ENCODE measurements at places on chromosomes 3 and 15.

DNA sequence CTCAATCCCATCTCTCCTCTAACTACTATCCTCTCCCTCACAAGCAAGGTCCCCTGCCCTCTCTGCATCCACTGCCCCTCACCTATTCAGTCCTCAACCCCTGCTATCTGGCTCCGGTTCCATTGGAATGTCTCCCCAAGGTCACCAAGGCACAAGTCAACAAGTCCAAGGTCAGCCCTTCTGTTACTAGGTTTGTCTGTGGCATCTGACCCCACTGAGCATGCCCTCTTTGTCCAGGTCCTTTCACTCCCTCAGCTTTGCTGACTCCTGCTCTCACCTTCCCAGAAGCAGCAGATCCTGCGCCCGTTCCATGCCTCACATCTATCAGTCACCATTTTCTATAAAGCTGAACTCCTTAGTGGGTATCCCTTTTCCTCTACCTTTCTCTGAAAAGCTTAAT lies 8.3 kb upstream of the SEMA7A start:
- no peak for DNase-seq

DNA sequence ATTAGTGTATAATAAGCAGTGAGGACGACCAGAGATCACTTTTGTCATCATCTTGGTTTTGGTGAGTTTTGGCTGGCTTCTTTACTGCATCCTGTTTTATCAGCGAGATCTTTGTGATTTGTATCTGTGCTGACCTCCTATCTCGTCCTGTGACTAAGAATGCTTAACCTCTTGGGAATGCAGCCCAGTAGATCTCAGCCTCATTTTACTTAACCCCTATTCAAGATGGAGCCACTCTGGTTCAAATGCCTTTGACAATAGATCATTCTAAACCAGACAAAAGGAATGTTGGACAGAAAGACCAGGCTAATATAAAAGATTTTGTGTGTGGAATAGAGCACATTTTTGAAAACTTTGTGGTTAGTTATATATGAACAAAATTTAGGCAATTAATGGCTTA lies 618.5 kb upstream of the BCHE start:
- DNase-seq: no peak

DNA sequence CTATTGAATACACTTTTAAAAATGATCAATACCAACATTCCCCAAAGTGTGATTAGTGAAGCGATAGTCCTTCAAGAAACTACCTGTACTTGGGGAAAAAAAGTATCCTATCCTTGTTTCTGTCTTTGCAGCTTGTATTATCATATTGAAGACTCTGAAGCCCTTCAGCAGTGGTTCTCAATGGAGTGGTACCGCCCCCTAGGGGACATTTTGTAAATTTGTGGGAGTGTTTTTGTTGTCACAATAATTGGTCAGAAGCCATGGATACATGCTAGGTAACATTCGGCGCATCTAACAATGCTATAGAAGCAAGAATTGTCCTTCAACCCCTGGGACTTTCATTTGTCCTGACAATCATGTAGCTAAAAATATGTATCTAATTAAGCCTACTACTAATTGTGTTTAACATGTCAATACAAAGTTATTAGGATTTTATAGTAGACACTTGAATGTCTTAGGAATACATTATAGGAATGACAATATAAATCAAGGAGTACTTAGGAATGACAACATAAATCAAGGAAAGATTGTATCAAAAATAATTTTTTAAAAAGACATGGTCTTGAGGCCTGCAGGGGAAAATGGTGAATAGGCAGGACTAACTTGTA lies 53.7 kb downstream of the NMD3 start:
- DNase-seq: peak; percentile 14

- DNase-seq: no peak
These were observed 261.2 kb upstream of the LRRFIP2 start for GRCh38 chr3:37435572-37435971.

GRCh38 chr3:133292296-133292695 lies 107.6 kb upstream of the BFSP2 start:
- DNase-seq: peak; percentile 66

DNA sequence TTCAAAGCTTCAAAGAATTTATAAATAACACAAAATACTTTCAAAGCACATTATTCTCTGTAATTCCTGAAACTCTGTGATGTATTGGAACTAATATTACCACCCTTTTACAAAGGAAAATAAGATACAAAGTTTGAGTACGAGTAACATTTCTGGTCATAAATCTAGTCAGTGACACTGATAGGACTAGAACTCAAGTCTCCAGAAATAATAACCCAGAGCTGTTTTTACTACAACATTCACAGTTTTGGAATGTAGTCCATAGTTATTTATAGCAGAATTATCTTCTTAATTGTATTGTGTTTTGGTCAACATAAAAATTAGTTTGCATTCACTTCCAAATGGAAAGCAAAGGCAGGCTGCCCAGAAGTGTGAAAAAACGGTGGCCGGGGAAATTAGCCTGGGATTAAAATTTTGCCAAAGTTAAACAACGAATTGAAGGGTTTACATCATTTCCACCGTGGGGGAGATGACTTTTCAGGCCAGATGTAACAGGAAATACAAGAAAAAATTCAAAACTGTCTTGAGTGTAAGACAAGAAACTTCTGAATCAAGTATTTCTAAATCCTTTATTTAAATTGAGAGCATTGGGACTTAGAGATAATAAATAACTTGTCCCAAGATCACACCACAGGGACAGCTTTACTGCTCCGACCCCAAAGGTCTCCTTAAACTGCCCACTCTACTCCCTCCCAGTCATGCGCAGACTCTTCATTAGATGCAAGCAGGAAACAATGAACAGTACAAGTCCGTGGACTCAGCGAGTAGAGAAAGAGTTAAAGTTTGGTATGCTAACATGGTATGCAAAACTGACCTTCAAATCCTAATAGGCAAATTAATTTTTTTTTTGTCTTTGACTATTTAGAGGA lies 74.3 kb upstream of the VGLL4 start:
- peak; percentile 20 for DNase-seq

GRCh38 chr3:108552267-108553159 lies 36.7 kb downstream of the CIP2A start:
- DNase-seq: peak; percentile 79

DNA sequence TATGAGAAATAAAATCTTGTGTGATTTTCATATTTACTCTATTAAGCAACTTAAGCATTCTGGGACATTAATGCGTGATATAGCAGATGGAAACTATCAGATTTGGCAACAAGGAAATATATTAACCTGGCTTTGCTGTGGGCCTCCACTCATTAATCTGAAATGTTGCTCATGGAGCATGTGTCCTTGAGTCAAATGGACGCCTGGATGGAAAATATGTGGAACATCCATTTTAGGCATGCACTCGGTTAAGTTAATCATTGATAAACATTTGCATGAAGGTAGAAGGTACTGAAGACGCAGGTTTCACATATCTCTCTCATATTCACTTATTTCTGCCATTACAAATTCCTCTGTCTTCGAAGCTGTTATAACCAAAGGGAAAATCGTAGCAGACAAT lies 246.1 kb downstream of the NR2F2 start:
- DNase-seq: no peak

DNA sequence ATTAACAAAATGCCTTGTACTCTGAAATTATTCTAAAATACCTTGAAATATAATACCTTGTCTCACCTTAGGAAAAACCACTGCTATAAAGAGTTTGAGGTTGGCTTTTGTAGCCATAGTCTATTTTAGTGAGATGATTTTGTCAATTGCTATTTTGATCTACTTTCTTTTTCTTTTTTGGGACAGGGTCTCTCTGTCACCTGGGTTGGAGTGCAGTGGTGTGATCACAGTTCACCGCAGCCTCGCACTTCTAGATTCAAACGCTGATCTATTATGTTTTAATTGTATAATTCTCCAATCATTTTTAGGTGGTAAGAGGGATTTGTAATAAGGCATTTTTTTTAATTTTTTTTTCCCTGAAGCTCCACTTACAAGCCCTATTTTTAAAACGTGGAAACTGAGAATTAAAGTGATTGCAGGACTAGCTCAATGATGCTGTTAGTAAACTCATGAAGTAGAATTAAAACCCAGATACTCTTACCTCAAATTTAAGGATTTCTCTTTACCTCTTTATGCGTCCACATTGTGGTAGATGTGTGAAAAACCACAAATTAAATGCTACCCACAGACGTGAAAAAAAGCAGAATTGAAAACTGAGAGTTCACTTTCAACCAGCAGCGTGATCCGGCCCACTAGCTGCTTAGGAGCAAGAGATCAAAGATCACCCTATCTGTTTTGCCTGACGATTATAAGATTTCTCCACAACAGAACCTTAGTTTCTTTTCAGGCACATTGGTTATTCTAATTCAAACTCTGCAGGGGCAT lies 384.2 kb downstream of the CGGBP1 start:
- DNase-seq: no peak

- DNase-seq: no peak
These were observed 23.3 kb upstream of the LIMD1 start for GRCh38 chr3:45571216-45571615.

DNA sequence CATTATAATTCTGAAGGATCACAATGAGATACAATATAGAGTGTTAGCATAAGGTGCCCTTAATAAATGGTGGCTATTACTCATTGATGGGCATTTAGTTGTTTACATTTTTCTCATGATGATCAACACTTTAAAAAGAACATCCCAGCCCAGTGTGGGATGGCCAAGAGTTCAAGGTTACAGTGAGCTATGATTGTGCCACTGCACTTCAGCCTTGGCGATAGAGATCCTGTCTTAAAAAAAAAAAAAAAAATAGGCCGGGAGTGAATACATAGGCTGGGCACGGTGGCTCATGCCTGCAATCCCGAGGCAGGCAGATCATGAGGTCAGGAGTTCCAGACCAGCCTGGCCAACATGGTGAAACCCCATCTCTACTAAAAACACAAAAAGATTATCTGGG lies 1.6 kb upstream of the FXR1 start:
- DNase-seq: no peak

GRCh38 chr3:177827511-177828207 lies 630.4 kb upstream of the TBL1XR1 start:
- DNase-seq: no peak

GRCh38 chr3:36648241-36649034 lies 115.9 kb downstream of the DCLK3 start:
- no peak for DNase-seq

GRCh38 chr3:99817047-99817436 lies 620 bp upstream of the CMSS1 start:
- no peak for DNase-seq

- DNase-seq: no peak
These were observed 196.3 kb upstream of the PLSCR5 start for GRCh38 chr3:146801492-146801891.

- DNase-seq: no peak
These were observed 26.3 kb upstream of the BNC1 start for GRCh38 chr15:83310521-83311456.

DNA sequence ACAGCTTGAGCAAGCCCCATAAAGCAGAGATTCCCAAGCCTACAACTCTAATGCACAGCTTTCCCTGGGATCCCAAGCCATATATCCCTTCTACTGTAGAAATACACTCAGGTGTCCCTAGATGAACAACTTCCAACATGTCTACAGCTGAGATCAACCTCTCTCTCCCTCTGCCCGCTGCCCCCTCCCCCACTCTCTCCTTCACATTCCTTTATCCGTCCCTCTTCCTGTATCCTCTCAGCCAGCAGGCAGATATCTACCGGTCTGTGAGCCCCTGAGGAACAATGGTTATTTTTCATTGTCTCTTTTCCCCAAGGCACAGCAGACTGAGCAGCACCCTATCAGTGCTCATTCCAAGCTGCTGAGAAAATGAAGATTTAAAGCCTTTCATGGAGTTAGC lies 138.6 kb downstream of the SUCLG2 start:
- no peak for DNase-seq

DNA sequence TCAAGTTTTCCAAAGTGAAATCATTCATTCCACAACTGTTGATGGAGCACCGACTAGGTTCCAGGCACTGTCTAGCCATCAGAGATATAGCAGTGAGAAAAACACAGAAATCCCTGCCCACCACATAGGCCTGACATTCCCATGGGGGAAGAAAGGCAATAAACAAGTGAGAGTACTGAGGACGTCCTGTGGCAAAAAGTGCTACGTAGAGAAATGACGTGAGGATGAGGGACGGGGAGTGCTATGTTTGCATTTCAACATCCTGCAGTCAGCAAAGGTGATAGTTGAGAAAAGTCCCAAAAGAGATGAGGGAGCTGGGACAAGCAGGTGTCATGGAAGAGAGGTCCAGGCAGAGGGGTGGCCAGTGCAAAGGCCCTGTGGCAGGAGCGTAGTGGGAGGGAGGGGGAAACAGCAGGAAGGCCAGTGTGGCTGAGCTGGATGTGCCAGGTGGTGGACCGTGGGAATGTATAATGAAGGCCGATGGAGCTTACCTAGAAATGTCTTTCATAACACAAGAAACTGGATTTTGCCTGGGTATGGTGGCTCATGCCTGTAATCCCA lies 10.4 kb upstream of the FURIN start:
- DNase-seq: no peak

- DNase-seq: no peak
These were observed 1.3 kb downstream of the CCR8 start for GRCh38 chr3:39330824-39331223.

DNA sequence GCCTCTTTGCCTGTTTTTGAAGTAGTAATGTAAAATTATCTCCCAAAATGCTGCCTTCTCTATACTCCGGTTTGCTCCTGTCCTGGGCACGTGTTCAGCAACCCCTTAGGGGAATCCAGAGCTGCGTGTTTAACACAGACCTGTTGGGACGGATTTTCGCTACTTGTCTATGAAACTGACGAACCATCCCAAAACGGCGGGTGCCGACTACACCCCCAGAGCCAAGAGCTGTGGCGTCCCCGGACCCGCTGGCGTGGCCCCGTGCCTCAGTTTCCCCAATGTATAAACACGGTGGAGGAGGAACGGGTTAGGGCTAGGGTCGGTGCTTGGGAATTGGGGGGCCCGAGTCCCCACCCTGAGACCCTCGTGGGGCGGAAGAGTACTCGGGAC lies 473 bp downstream of the FHIT start:
- DNase-seq: peak; percentile 32

GRCh38 chr3:31859245-31859644 lies 121.8 kb downstream of the OSBPL10 start:
- DNase-seq: no peak

DNA sequence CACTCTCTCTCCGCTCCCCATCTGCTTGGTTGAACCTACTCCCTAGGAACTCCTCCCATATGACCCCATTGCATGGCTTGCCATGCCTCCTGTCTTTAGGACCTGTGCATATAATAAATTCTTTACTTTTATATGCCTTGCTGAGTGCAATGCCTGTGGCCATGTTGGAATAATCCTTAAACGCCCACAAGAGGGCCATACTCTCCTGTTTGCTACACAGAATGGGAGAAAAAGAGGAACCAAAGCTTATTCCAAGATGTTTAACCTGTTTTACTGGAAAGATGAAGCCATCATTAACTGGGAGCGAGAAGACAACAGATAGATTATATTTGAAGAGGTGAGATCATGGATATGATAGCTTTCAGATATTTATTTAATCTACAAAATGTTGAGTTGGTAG lies 1097.8 kb downstream of the NAALADL2 start:
- DNase-seq: no peak

DNA sequence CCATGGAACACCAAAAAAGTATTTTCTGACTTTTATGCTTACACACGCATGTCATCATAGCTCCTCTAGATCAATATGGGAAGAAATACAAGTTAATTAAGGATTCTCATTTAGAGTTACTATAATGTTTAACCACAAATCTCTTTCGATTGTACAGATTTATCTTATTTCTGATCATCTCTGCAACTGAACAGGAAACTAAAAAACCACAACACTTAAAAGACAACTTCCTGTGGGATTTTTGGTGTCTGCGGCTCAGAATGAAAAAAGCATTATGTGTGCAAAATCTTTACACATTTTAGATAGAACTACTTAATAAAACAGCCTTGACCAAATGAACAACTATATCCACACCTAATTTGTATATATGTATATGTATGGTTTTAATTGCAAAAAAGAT lies 3.0 kb upstream of the TJP1 start:
- no peak for DNase-seq
